ENCODE measurements at places on chromosomes 12 and 14.

GRCh38 chr12:92079054-92079385, 66.6 kb downstream of the BTG1 start:
- peak; percentile 50 for DNase-seq

- no peak for DNase-seq
Observed at GRCh38 chr12:2503762-2504161, 291.0 kb upstream of the FKBP4 start.

DNA sequence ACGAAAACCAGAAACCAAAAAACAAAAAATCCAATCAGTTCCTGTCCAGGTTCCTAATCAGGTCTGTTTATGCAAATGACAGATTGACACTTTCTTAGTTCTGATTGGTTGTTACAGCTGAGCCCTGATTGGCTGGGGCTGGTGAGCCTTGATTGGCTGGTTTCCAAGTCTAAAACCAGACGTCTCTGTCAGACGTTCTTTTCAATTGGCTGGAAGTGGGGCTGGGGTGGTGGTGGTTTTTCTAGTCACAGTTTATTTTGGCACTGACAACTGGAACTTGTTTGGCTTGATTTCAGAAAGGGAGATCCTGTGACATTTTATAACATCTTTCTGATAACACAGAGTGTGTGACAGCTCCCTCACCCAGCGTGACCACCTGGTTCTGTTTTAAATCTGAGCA, 36.1 kb upstream of the PRICKLE1 start:
- no peak for DNase-seq

DNA sequence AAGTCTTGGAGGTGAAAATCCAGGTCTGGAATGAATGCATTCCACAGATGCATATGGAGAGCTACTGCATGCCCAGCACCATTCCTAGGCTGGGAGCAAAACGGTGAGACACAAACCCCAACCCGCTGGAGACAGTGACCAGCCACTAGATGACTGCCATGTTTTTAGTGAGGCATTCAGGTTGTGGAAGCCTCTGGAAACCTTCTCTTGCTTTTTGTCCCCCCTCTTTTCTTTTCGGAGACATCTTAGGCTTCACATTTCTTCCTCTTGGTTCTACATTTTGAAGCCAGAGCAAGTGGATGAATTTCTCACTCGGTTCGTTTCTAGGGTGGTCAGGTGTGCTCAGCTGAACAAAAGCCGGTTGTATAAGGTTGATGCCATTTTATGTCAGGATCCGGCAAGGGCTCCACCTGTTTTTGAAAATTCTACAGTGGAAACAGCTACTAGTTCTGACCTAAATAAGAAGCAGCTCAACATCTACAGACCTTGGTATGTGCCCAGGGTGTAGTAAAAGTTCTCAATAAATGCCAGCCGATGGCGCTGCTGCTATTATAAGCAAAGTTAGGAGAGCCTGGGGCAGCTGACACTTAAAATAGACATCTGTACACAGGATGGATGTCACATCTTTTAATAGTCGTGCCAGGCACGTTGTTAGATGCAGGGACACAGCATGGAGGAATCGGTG, 1.8 kb upstream of the ZNF839 start:
- no peak for DNase-seq

- DNase-seq: no peak
Observed at GRCh38 chr12:57029457-57029856, 13.1 kb upstream of the TAC3 start.

- no peak for DNase-seq
Observed at GRCh38 chr14:89365061-89365801, 51.8 kb downstream of the FOXN3 start.

DNA sequence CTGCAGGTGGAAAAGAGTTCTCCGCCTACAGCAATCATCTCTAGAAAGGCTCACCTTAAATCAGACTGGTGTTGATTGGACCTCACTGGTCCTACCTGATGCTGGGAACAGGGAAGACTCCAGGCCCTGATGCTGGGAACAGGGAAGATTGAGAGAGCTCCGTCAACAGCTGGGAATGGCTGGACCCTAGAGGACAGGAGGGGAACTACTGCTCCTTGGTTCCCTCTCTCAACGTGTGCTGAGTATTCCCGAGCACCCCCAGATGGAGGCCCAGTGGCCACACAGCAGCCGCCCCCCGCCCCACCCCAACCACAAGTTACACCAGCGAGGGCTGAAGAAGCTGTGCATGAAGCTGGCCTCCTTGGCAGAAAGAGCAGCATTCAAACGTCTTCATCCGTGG, 240.3 kb downstream of the SLC15A4 start:
- no peak for DNase-seq

- DNase-seq: peak; percentile 98
Observed at GRCh38 chr14:59333668-59334067, 131.5 kb downstream of the GPR135 start.

- DNase-seq: peak; percentile 42
Observed at GRCh38 chr12:62438098-62438692, 28.4 kb upstream of the MON2 start.

GRCh38 chr12:10771132-10771733, 31.2 kb downstream of the TAS2R7 start:
- peak; percentile 29 for DNase-seq

DNA sequence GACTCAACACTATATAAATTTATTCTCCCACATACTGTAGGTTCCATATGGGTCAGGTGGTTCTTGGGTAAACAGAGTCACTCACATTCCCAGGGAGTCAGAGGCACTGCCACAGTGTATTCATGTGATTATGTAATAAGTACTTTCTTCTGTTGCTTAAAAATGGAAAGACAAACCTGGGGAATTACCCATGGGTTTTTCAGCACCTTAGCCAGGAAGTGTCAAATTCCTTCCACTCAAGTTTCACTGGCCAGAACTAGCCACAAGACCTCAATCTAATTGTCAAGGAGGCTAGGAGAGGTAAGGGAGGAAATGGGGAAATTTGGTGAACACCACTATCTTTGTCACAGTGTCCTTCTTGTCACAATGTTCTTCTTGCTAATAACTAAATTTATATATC, 333.2 kb upstream of the MDGA2 start:
- DNase-seq: no peak

DNA sequence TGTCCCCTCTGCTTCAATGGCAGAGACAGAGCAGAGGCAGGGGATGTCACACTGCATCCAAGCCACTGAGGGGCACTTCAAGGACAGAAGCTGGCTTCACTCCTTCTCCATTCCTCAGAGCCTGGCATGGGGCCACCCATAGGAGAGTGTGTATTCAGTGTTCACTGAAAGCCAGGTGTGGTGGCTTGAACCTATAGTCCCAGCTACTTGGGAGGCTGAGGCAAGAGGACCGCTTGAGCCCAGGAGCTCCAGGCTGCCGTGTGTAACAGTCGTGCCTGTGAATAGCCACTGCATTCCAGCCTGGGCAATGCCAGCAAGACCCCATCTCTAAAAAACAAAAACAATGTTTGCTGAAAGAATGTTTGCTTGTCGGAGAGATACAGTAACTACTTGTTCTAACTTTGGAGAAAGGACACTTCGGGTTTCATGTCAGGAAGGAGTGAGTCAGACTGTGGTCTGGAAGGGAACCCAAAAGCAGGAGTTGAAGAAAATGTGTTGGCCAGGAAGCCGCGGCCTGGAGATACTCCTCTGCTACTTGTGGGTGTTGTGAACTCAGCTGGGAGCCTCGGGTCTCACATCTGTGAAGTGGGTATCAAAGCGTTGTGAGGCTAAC, 43.4 kb downstream of the ELK3 start:
- DNase-seq: peak; percentile 96

DNA sequence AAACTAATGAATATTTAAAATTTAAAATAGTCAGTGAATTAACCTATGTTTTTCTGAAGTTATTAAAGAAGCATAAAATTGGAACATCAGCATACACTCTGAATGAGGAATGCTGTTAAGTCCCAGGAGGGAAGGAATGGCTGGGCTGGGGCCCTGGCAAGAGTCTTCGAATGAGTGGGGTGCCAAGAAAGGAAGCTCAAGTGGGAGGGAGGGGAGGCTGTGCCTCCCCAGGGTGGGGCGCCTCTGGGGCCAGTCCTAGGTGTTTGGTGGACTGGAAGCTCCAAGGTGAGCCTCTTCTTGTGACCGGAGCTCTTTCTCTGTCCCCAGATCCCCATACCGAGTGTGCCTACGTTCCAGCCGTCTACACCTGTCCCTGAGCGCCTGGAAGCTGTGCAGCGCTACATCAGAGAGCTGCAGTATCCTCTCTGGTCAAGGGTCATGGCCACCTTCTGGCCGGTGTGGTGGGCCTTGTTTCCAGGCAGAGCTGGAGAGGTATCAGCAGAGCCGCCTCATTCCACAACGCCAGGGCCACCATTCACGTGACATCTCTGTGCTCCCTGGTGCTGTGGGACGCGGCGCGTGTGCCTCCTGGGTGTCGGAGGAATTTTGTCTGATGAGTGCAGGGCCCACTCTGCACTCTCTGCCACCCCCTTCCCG, 8.5 kb downstream of the VASH1 start:
- DNase-seq: no peak

- no peak for DNase-seq
Observed at GRCh38 chr12:16756833-16757555, 151.0 kb upstream of the LMO3 start.

GRCh38 chr12:45504316-45505010, 225.0 kb upstream of the ARID2 start:
- DNase-seq: no peak

- peak; percentile 34 for DNase-seq
Observed at GRCh38 chr12:65170209-65170881, 962 bp downstream of the LEMD3 start.

DNA sequence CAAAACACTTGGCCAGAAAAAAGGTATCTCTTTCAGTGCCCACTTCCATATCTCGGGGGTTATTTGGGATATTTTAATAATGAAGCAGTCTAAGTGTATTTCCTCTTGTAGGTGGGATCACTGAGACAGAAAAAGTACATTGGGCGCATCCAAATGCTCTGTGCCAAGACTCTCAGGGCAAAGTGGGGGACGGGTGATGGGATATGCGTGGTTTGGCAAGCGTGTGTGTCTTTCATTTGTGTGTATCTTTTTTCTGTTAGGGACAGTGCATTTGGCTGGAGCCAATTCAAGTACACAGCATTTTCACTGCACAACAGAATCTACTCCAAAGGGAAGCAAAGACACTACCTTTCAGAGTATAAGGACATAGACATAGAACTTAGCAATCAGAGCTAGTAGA, 29.3 kb downstream of the SSPN start:
- DNase-seq: no peak

DNA sequence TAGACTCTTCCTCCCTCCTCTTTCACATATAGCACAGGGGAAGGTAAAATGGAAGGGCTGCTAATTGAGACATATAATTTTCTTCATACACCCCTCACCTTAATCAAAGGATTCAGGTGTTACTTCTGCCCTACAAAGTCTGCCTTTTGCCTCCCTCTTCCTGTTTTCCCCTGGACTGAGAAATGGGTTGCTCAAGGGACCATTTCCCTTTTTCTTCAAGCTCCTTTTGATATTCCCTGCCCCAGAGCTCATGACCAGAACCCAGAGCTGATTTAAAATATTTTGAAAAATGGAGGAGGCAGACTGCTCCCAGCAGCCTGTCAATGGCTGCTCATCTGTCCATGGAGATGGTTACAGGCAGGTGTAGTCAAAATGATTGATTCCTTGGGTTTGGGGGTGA, 6.3 kb upstream of the PIP4K2C start:
- DNase-seq: no peak

DNA sequence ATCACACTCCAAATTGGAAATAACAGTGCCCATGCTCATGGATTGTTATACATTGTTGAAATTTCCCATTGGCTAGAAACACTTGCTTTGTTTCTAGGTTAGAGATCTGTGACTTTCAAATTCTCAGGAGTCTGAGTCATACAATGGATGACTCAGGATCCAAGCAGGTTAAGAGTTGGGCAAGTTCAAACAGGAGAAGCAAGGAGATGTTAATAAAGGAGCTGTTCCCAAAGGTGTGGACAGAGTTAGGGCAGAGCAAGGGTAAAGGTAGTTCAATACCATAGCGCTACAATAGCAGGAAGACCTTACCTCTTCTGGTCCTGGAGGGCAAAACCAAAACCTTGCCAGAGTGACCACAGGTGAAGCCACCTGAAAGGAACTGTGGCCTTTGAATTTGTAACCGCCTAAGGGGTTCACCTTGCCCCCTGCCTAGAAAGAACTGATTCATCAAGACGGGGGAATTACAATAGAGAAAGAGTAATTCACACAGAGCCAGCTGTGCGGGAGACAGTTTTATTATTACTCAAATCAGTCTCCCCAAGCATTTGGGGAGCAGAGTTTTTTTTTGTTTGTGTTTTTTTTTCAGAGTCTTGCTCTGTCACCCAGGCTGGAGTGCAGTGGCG, 4.2 kb upstream of the AMN1 start:
- peak; percentile 46 for DNase-seq

DNA sequence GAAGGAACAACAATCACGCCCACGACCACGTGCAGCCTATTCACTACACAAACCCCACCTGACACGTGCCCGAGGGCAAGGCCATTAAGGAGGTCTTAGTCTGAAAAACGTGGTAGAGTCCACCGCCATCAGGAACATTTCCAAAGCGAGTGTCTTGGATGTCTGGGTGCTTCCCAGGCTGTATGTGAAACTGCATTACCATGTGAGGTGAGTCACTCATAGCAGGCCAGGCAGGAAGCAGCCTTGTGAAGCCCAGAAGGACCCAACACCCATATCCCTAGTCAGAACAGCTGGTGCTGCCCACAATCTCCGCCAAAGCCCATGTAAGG, 3.3 kb upstream of the KRT79 start:
- DNase-seq: peak; percentile 12

- no peak for DNase-seq
Observed at GRCh38 chr12:120711411-120711810, 1.2 kb downstream of the UNC119B start.

DNA sequence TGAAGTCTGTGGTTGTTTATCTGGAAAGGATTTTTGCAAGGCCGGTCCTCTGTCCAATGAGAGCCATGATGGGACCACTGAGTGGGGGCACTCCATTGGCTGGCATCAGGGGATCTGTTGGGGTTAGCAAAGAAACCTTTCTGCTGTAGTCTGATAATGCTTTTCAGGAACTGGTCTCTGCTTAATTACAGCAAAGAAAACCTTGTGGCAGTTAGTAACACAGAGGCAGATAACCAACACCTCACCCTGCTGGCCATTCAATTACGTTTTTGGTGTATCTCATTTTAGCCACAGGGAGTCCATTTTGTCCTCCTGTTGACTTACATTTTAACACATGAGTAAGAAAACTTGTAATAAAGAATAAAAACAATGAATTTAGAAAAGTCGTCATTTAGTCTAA, 629.3 kb upstream of the MDGA2 start:
- DNase-seq: no peak

DNA sequence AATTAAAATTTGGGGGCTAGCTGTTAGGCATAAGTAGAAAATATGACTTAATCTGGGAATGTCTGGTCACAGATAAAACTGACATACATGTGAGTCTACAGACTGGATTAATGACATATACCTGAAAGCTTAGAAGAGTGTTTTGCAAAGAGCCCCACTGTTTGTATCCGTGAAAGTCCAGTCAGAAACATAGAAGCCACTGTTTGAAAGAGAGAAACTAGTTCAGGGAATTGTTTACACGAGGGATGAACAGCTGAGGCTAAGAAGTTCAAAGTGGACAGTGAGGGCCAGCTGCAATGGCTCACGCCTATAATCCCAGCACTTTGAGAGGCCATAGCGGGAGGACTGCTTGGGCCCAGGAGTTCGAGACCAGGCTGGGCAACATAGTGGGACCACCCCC, 36.2 kb upstream of the SGPP1 start:
- no peak for DNase-seq
